Hematopoietic multipotent progenitor cell (in vitro differentiated cells): ENCODE measurements at places on chromosomes 6 and 20.
A peak's percentile ranks its signal among the peaks of the same experiment; 100 is the strongest.

- no peak for DNase-seq
Observed at GRCh38 chr6:89251170-89251569, 34.0 kb upstream of the GABRR1 start.

GRCh38 chr6:15642276-15642675, 20.6 kb downstream of the DTNBP1 start:
- DNase-seq, result no peak

DNA sequence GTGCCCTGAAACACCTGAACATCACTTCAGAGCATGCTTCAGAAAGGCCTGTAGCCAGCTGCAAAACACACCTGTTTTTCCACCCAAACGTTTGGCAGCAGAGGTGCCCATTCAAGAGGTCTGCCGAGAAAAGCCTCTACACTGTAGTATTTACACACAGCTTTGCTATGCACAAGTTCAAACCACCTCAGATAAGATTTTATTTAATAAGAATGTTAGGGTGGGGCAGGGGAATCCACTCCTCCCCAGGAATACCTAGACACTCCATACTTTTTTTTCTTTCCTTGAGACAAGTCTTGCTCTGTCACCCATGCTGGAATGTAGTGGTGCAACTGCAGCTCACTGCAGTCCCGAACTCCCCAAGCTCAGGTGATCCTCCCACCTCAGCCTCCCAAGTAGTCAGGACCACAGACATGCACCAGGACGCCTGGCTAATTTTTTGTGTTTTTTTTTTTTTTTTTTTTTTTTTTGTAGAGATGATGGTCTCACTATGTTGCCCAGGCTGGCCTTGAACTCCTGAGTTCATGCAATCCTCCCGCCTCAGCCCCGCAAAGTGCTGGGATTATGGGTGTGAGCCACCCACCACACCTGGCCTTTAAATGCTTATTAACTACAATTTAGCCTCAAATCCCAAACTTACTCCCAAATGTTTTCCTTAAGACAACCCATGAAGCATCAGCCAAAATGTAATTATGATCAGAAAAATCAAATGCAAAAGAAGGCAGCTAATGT, 9.7 kb downstream of the MRPL14 start:
- DNase-seq, result no peak

DNA sequence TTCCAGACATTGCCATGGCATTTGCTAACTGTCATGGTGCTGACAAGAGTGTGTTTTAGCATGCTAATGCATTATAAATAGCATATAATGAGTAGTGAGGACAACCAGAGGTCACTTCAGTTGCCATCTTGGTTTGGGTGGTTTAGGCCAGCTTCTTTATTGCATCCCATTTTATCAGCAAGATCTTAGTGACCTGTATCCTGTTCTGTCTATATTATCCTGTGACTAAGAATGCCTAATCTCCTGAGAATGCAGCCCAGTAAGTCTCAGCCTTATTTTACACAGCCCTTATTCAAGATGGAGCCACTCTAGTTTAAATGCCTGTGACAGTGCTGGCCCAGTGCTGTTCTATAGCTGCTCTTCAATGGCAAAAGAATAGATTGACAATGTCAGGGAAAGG, 781.0 kb upstream of the ADGRB3 start:
- DNase-seq, result no peak

DNA sequence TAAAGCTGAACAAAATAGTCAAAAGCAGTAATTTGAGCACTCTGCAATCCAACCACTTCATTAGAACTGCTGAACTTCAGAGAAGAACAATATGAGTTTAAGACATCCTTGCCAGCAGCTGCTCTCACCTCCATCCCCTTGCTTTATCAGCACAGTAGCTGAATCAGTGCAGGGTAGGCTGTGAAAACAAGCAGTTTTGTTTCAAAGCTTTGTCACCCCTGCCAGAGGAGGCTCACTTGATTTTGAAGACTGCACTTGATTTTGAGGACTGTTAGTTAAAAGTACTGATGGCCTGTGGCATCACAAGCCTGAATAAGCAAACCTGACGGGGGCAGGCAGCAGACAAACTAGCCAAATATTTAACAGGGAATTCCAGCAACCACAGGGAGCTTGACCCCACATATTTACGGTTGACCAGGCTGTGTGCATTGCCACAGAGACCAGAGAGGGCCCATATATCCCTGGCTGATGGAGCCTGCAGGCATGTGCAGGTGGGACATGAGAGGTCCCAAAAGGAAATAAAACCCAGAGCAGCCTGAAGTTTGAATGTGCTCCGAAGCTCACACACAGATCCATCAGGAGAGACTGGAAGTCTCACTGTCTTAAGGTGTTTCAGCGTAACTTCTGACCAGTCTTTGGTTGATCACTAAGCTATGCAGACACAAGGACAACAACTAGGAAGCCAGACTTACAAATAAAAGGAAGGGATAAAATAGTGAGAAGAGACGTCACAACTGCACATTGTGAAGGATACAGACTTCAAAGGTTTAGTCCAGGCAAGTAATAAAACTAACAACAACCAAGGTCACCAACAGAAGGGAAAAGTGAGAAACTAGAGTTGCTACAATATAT, 97.4 kb downstream of the PDSS2 start:
- no peak for DNase-seq

DNA sequence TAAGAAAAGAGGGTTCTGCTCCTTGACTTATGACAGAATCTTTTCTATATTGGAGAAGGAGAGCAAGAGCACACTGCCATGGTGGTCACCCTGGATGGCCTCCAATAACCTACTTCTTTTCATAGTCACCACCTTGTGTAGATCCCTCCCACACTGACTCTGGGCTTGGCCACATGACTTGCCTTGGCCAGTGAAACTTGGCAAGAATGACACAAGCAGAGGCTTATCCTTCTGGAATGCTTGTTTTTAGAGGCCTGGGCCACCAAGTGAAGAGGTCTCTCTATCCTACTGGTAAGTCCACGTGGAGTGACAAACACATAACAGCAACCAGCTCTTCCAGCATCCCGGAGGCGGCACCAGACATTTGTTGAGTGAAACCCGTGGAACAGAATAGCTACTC, 349.4 kb upstream of the JARID2 start:
- no peak for DNase-seq

DNA sequence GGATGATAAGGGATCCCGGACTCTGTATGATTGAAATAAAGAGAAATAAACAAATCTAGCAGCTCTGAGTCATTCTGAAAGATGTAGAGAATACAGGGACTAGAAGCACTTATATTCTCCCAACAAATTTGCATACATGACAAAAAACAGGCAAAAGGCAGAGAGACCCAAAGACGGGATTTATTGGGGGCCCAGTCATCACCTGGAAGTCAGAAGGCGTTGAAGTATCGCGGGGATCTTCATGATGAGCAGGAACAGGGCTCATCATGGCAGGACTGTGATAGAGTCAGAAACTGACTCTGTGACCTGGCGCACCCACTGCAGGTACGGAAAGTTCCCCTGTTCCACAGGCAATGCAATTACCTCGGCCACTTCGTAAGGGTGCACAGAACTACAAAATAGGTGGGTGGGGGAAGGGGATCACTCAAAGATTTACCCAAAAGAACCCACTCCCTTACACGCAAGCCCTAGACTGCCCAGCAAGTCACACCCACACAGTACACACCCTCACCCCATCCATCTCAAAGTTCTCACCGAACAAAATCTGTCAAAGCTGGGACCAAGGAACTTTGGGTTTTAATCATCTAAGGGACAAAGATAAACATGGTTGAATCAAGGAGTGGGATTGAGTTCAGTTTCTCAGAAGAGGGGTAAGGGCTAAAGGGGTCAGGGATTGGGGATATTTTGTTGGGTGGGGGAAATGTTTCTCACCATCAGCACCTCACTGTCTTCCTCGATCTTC, 1.4 kb downstream of the CUTA start:
- no peak for DNase-seq

GRCh38 chr20:56780266-56780665, 151.2 kb downstream of the TFAP2C start:
- DNase-seq, result no peak

DNA sequence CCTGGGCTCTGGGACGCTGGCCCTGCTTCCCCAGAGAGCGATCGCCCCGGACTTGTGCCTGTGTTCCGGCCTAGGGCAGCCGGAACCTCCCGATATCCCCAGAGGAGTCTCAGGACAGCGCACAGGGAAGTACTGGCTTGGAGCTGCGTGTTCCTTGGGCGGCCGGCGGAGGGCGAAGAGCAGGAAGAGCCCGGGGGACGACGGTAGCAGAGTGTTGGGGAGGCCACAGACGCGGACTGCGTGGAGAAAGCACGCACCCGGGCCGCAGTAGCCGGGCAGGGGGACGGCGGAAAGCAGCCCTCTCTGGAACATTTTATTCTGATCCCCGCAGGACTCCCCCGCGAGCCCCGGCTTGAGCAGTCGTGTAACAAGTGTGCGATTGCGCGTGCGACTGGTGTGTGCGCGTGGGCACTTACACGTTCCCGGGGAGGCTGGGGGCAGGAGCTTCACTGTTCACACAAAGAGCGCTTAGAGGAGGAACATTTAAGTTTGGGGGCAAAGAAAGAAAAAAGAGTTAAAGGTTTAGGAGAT, 36.1 kb downstream of the NCR2 start:
- DNase-seq, result peak; percentile 37

GRCh38 chr6:131476362-131476761, 96.7 kb upstream of the ARG1 start:
- DNase-seq, result no peak

DNA sequence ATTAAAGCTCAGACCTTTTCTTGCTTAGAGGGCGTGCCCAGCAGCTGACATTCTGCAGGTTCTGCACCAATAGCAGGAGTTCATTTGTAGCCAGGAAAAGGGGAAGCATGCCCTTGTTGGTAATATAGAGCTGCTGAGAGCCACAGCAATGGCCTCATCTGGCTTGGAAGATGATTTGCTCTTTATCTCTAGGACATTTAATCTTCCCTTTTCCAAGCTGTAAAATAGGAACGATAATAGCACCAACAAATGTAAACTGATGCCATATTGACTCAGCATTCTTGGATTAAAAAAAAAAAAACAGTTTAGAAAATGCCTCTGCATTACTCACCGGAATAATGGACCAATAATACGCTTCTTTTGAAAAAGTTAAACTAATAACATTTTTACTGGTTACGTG, 93.4 kb upstream of the SLC2A12 start:
- peak; percentile 32 for DNase-seq

GRCh38 chr6:47149554-47149953, 107.4 kb upstream of the ADGRF1 start:
- no peak for DNase-seq

GRCh38 chr6:96304997-96305396, 216.6 kb upstream of the UFL1 start:
- DNase-seq, result no peak

DNA sequence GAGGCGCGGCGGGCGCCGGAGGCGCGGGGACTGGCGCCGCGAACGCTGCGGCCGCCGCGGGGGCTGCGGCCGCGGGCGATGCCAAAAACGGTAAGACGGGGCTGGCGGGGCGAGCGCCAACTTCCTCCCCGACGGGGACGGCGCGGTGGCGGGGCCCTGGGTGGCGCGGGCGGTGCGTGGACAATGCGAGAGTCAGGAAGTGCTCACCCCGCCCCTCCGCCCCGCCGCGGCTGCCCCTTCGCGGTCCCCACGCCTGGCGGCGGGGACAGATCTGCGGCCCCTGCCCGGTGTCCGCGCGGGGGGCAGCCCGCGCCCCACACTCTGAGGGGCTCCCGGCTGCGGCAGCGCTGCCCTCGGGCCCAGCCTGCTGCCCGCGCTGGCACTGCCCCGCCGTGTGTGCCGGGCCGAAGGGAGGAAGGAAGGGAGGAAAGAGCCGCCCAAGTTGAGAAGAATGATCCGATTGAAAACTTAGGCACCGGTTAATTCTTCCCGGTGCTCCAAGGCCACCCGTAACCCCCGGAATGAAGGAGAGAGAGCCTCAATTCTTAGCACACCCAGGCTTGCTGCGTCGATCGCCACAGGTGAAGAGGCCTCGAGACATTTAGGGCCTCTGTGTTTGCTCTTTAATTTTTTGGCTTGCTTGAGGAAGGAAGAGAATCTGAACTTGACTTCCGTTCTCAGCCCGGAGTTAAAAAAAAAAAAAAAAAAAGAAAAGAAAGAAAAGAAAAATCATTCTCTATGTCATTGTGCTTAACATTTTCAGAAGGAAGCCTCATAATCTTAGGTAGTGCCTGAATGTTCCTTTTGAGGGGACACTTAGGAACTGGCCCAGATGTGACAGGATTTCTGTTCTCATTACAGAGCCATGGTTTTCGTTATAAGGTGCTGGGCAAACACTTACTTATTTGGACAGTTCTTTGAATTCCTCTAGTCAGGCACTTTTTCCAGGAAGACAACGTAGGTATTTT, 982 bp downstream of the HECA start:
- peak; percentile 42 for DNase-seq

GRCh38 chr20:25247956-25248785, at the start of gene PYGB:
Gene PYGB (plus strand): TSS chr20:25248085. CDS start chr20:25248179, 94 bp downstream.
- DNase-seq, result peak; percentile 52

GRCh38 chr6:86913795-86914194, 23.5 kb upstream of the HTR1E start:
- no peak for DNase-seq

GRCh38 chr20:9369557-9369956, 144.8 kb upstream of the LAMP5 start:
- no peak for DNase-seq

GRCh38 chr6:53547166-53547810, 2.4 kb upstream of the GCLC start:
- DNase-seq, result no peak

DNA sequence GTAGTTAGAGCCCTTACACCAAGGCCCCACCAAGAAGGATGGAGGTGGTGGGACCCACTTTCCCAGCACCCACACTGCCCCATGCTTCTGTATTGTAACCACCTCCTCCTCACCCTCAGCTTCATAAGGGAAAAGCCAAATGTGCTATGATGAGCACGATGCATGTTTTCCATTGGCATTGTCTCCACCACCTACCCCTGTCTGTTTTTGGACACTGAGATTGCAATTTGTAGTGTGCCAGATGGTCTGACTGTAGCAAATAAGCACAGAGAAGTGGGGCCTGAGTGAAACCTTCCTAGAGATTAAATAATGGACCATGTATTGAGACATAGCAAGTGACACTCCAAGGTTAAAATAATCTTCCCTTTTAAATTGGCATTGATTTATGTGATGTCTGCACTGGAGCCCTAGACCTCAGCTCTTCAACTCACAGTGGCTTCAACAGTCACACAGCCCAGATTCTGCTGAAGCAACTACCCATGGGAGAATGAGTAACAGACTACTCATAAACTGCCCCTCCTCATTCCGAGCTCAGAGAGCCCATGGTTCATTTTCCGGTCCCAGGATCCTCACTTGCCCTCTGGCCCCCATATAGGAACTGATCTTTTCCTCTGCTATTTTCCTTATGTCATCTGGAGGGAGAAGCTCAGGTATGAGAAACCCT, 177.9 kb downstream of the COL9A1 start:
- DNase-seq, result no peak

DNA sequence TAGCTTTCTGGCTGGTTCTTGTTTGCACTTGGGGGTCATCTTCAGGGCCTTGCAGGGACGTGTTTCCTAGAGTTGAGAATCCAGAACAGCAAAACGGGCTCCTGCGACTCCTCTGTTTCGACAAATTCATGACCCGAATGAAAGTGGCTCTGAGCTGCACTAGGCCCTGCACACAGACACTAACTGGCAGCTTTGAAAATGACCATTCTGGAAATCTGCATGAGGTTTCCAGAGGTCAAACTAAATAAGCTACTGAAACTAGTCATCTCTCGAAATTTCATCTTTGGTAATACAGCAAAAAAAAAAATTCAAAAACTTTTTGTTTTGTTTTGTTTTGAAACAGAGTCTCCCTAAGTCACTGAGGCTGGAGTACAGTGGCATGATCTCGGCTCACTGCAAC, 15.5 kb upstream of the BMP7 start:
- no peak for DNase-seq

- no peak for DNase-seq
Observed at GRCh38 chr6:168328086-168328485, 8.5 kb upstream of the DACT2 start.
